B cell (primary cell): ENCODE measurements at places on chromosomes 1 and 21. TPM values are rescaled to one million over a fixed set of nuclear protein-coding genes. Genes with fewer than 3 reads are reported as not detected.

DNA sequence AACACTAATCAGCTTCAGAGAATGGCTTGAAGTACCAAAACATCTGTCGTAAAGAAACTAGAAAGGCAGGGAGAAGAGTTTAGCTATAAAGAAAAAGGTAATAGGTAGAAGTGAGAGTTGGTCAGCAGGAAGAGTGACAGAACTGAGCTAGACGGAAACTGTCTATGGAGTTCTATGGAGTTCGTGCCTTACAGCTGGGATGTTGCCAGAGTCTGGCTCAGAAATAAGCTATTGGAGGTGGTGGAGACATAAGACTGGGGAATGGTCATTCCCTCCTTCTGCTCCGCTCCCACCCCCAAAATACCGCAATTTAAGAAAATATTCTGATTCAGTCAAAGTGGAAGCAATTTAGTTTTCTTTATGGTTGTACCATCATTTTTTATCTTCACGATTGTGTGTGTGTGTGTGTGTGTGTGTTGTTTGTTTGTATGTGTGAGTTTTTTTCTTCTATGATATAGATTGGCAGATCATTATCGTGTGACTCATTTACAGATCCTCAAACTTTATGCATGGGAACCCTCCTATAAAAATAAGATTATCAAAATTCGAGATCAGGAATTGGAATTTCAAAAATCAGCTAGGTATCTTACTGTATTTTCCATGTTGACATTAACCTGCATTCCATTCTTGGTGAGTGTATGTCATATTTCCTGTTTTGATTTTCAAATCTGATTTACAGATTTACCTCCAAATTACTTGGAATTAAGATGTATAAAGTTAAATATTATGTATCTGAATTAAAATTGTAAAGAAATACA lies 79.0 kb downstream of the HSPA13 start:
- H3K27ac ChIP-seq: no peak overlapping the region
- no peaks in the 10 kb centered on the region for H3K36me3 ChIP-seq
- H3K27me3 ChIP-seq: no peaks in the 10 kb centered on the region
- no peaks in the 10 kb centered on the region for H3K4me1 ChIP-seq
- no peak for DNase-seq

The ATAD3C gene
- 1.1 TPM in 2 replicates for polyA plus RNA-seq

The PCP4L1 gene
- polyA plus RNA-seq: not detected in 2 replicates

The OR2T35 gene
- polyA plus RNA-seq: 0.10 TPM in 1 of 2 replicates, not detected in the other

- DNase-seq: no peak
- no peaks in the 10 kb centered on the region for H3K27me3 ChIP-seq
- H3K4me3 ChIP-seq: no peak overlapping the region
- no peak overlapping the region for H3K27ac ChIP-seq
Observed at GRCh38 chr21:27812279-27812678, 845.4 kb upstream of the ADAMTS5 start.

The RAVER2 gene
- 0.82 and 0.97 TPM in 2 replicates for polyA plus RNA-seq

GRCh38 chr21:39955326-39955725 lies 88.1 kb downstream of the PCP4 start:
- H3K4me1 ChIP-seq: no peaks in the 10 kb centered on the region
- H3K27ac ChIP-seq: no peak overlapping the region
- no peaks in the 10 kb centered on the region for H3K36me3 ChIP-seq
- no peak for DNase-seq

The GJA9 gene
- not detected in 2 replicates for polyA plus RNA-seq

The KIF17 gene
- not detected in 2 replicates for polyA plus RNA-seq

DNA sequence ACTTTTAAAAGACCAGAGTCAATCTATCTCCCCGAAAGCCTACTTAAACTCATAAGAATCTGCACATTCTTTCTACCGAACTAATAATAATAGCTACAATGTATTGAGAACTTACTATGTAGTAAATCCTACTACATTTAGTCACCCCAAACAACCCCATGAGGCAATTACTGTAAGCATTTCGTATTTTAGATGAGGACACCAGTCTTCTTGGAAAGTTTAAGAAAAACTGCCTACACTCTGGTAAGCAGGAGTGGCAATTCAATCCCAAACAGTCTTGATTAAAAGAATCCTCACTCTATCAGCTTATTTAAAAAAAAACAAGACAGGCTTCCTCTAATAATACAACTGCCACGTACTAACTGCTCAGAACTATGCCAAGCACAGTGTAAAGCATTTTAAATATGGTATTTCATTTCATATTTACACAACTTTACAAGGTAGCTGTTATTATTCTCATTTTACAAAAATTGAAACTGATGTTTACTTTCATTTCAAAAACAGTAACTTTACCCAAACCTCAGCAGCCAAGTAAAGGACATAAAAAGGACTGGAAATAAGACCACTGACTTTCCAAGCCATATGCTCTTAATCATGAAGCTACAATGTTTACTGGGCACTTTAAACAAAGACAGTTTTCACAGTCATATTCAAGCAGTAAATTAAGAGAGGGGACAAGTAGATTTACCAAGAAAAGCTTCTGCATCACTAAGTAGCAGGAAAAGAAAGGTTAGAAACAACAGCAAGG lies 13.9 kb downstream of the ARID4B start:
- H3K4me1 ChIP-seq: peaks cover 18% of the 10 kb centered on the region
- H3K4me3 ChIP-seq: no peak overlapping the region
- no peak for DNase-seq
- no peaks in the 10 kb centered on the region for H3K27me3 ChIP-seq
- peaks cover 17% of the 10 kb centered on the region for H3K36me3 ChIP-seq

The SSX2IP gene
- polyA plus RNA-seq: 0.95 and 2.4 TPM in 2 replicates

- no peak overlapping the region for H3K27ac ChIP-seq
- DNase-seq: peak; percentile 4
- no peaks in the 10 kb centered on the region for H3K36me3 ChIP-seq
- H3K4me3 ChIP-seq: no peak overlapping the region
Observed at GRCh38 chr1:180778782-180779398, 133.8 kb upstream of the KIAA1614 start.

The TMCO4 gene
- 17.3 and 21.7 TPM in 2 replicates for polyA plus RNA-seq

GRCh38 chr21:25733859-25734653 lies 648 bp downstream of the ATP5PF start:
- H3K36me3 ChIP-seq: peaks cover 11% of the 10 kb centered on the region
- no peaks in the 10 kb centered on the region for H3K27me3 ChIP-seq
- peak overlapping the region; percentile 95 for H3K4me3 ChIP-seq
- peak overlapping the region; percentile 86 for H3K27ac ChIP-seq

GRCh38 chr1:209593747-209594146 lies 10.2 kb downstream of the CAMK1G start:
- no peak overlapping the region for H3K27ac ChIP-seq
- no peak overlapping the region for H3K4me3 ChIP-seq
- no peaks in the 10 kb centered on the region for H3K36me3 ChIP-seq
- H3K27me3 ChIP-seq: peaks cover 5% of the 10 kb centered on the region
- H3K4me1 ChIP-seq: no peaks in the 10 kb centered on the region

GRCh38 chr1:230861970-230862595 lies 6.2 kb downstream of the C1orf198 start:
- no peaks in the 10 kb centered on the region for H3K36me3 ChIP-seq
- H3K4me1 ChIP-seq: peaks cover 4% of the 10 kb centered on the region
- no peak overlapping the region for H3K27ac ChIP-seq

GRCh38 chr21:42733874-42734273 lies 80.5 kb downstream of the PDE9A start:
- DNase-seq: no peak
- no peaks in the 10 kb centered on the region for H3K36me3 ChIP-seq
- no peak overlapping the region for H3K27ac ChIP-seq
- no peaks in the 10 kb centered on the region for H3K27me3 ChIP-seq
- H3K4me1 ChIP-seq: peaks cover 10% of the 10 kb centered on the region

DNA sequence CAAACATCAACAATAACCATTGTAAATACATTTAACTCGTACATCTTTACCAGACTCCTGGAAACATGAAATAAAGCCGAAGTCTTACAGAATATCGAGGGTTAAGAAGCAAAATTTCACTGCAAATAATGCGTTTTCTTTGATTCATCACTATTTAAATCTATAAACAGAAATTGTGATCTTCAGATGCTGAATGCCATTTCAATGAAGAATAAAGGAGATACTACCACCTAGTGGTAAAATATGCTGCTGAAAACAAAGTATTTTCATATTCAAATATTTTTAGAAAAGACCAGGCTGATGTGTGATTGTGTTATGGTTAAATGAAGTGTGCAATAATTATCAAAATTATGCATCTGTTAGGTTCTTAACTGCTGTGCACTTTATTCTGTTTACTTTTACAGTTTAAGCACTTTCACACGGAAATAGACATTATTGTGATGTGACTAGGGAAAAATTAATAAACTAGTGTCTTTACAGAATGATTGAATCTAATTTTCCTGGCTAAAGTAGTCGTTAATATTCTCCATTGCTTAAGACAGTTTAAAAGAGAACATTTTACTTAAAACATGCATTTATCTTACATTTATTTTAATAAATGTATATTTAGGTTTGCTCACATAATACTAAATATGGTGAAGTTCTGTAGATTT lies 1093.1 kb downstream of the MRPL39 start:
- H3K36me3 ChIP-seq: no peaks in the 10 kb centered on the region
- no peak overlapping the region for H3K27ac ChIP-seq
- no peaks in the 10 kb centered on the region for H3K27me3 ChIP-seq
- peak; percentile 18 for DNase-seq

The TGFB2 gene
- 0.25 and 0.55 TPM in 2 replicates for polyA plus RNA-seq

The CHIT1 gene
- polyA plus RNA-seq: 2.0 and 4.8 TPM in 2 replicates

DNA sequence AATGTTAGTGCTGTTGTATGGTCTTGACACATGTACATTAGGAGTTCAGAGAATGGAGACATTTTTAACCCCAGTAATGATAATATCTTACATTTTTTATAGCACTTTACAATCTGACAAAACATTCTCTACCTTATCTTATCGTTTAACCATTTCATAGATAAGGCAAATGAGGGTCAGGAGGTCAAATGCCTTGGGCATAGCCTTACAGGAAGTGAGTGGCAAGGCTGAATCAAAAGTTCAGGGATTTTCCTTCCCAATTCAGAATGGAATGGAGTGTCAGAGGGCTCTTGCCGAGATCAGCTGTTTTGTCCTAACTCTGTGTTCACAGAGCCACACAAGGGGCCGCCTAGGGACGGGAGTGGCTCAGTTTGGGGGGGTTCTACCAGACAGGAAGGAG lies 57.6 kb upstream of the AK4 start:
- no peaks in the 10 kb centered on the region for H3K36me3 ChIP-seq
- H3K27ac ChIP-seq: no peak overlapping the region
- DNase-seq: no peak

The TAS1R3 gene
- polyA plus RNA-seq: 5.7 and 11.7 TPM in 2 replicates

DNA sequence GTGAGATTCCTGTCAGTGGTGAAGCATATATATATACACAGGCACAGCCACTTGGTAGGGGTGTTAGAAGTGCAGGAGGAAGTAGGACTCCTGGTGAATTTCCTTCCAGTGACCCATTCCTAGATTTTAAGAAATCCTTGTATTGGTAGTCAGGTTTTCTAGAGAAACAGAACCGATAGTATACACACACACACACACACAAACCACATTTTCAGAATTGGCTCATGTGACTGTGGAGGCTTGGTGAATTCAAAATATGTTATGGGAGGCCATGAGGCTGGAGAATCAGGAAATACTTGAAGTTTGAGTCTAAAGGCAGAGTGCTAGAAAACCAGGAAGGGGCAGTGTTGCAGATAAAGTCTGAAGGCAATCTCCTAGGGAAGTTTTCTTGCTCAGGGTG lies 114.2 kb downstream of the FCRL5 start:
- H3K36me3 ChIP-seq: no peaks in the 10 kb centered on the region
- H3K27ac ChIP-seq: no peak overlapping the region
- H3K4me1 ChIP-seq: no peaks in the 10 kb centered on the region
- no peak overlapping the region for H3K4me3 ChIP-seq
- no peak for DNase-seq
- peaks cover 7% of the 10 kb centered on the region for H3K27me3 ChIP-seq

The GREM2 gene
- not detected in 2 replicates for polyA plus RNA-seq

The PLA2G2F gene
- polyA plus RNA-seq: not detected in 2 replicates

DNA sequence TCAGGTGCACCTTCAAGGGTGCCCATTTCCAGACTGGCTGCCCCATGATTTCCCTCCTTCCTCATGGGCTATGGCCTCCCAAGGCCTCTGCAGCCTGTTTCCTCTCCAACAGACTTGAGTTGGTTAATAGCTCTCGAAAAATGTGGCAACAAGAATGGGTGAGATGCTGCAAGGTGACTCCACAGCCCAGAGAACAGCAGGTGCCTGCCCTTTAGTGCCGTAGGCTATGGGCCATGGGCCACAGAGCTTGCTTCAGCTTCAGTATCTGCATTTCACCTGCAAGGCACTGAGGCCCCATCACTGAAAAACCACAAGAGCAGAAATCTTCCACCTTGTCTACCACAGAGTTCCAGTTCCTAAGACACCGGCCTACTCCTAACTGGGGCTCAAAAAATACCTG lies 122.0 kb downstream of the ETS2 start:
- no peak overlapping the region for H3K4me3 ChIP-seq
- H3K27ac ChIP-seq: no peak overlapping the region
- no peaks in the 10 kb centered on the region for H3K4me1 ChIP-seq
- H3K36me3 ChIP-seq: no peaks in the 10 kb centered on the region
- no peaks in the 10 kb centered on the region for H3K27me3 ChIP-seq

DNA sequence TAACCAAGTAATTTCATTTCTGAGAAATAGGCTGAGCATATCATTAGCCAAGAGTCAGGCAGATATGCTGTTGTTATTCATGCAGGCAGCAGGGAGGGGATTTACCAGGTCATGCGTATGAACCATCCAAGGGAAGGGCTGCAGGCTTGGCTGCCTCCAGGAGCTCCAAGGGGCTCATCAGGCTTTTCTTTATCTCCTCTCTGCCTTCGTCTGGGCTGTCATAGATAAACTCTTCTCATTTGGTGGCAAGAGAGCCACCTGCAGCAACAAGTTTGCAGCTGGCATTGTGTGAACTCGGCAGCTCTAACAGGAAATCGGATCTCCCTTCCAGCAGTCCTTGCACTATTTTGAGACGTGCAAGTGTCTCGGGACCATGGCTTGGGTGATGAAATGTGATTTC lies 7.5 kb downstream of the CCDC27 start:
- H3K4me3 ChIP-seq: no peak overlapping the region
- H3K4me1 ChIP-seq: no peaks in the 10 kb centered on the region
- DNase-seq: no peak
- H3K27me3 ChIP-seq: peaks cover 18% of the 10 kb centered on the region
- H3K36me3 ChIP-seq: no peaks in the 10 kb centered on the region

DNA sequence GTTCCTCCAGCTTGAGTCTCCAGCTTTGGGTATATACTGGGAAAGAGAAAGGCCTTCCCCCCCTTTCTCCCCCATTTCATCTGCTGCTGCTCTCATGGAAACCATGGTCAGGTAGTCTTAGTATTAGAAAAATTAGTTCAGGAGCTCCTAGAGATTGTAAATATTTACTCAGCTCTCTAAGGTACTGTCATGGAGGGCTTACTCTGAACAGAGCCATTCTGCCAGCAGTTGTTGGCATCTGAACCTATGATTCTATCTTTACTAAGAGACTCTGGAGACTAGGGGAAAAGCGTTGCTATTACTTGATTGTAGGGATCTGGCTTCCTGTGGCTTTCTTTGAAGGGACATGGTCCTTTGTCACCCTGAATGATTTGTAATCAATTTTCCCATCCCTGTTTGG lies 6.1 kb downstream of the INTS3 start:
- H3K36me3 ChIP-seq: peaks cover 10% of the 10 kb centered on the region
- no peak overlapping the region for H3K4me3 ChIP-seq
- DNase-seq: no peak
- H3K27ac ChIP-seq: no peak overlapping the region
